CD4-positive, alpha-beta T cell treated with Interleukin-15 for 1 hour (primary cell): ENCODE measurements at places on chromosomes 4 and X.
A peak's percentile ranks its signal among the peaks of the same experiment; 100 is the strongest.

DNA sequence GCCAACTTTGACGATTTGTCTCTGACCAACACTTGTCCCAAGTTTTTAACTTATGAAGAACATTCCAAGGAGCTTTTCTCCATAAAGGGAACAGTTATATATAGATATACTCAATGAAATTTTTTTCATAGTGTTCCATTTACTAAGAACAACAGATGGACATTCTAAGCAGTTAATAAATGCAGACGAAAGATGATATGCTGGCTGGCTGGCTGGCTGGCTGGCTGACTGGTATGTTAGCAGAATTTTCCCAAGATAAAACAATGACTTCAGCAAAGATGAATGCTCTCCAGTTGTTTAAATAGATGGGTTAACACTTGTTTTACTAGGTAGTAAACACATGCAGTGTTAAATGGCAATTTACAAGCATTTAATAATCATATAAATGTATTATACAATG is 62.2 kb downstream of the SPANXN3 start:
- no peak for DNase-seq

GRCh38 chrX:109312757-109313156 is 169.1 kb downstream of the GUCY2F start:
- no peak for DNase-seq

- no peak for DNase-seq
These were observed 42.1 kb downstream of the SLC9A7 start for GRCh38 chrX:46716796-46717195.

GRCh38 chr4:46123913-46124755 is at the start of gene GABRG1:
TSS of gene GABRG1 (minus strand) at chr4:46124054. CDS start at chr4:46123913, 141 bp downstream.
- no peak for DNase-seq

DNA sequence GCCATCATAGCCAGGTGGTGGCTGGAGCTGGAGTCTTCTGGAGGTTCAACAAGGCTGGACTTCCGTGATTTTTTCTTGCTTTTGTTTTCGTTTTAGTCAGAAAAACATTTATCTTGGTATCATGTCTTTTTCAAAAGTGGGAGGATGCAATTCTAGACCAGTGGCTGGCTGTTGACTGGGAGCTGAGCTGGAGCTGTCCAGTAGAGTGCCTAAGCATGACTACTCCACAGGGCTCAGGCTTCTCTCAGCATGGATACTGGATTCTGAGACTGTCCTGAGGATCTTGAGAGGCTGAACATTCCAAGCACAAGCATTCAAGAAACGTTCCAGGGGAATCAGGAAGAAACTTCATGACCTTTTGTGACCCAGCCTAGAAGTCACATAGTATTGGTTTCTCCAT is 598.1 kb downstream of the MID1IP1 start:
- DNase-seq = no peak

GRCh38 chr4:110004556-110004955 is 91.9 kb downstream of the EGF start:
- no peak for DNase-seq

GRCh38 chrX:45232139-45232538 is 31.5 kb upstream of the DIPK2B start:
- DNase-seq = no peak

DNA sequence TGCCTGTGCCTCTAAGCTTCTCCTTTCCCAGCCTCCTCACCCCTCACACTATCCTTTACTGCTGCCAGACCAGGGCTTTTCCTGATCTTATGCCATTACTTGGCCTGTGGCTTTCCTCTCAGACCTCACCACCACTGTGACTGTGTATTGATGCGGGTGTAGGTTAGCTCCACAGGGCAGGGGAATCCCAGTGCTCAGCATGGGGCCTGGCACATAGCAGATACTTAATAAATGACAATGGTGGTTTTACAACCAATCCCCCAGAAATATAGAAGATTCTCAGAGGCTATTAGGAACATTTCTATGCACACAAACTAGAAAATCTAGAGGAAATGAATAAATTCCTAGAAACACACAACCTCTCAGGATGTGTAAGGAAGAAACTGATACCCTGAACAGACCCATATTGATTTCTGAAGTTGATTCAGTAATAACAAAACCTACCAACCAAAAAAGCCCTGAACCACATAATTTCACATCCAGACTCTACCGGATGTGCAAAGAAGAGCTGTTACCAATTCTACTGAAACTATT is 129.6 kb upstream of the QRFPR start:
- DNase-seq = no peak

DNA sequence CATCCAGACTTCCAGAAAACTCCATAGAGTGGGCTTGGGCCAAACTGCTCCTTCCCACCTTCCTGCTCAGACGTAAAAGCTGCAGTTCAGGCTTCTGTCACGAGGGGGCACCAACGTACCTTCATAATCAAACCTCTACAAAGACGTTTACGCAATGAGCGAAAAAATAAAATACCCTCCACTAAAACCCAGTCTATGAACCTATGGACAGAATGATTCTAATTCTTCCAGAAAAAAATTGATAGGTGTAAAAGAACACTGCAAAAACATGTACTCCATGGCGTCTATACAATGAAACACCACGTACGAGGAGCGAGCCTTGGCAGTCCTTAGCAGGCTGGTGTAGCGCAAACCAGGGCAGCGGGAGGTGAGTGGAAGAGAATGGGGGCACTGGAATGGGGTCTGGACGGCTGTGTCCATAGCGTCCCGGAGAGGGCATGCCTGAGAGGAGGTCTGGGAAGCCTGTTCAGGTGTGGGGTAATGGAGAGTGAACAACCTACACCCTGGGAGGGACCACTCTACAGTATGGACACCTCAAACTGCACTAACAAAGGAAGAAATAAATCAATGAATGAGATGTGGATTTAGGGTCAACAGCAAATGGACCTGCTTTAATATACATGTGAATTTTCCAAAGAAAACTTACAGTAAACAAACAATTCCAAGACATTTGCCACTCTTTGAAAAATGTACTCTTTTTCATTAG is 14.4 kb upstream of the RAB40A start:
- peak; percentile 51 for DNase-seq

- DNase-seq = peak; percentile 21
These were observed at the start of gene NMU for GRCh38 chr4:55635741-55636655. TSS of gene NMU (minus strand) at chr4:55636298. CDS start at chr4:55636192, 106 bp downstream.

DNA sequence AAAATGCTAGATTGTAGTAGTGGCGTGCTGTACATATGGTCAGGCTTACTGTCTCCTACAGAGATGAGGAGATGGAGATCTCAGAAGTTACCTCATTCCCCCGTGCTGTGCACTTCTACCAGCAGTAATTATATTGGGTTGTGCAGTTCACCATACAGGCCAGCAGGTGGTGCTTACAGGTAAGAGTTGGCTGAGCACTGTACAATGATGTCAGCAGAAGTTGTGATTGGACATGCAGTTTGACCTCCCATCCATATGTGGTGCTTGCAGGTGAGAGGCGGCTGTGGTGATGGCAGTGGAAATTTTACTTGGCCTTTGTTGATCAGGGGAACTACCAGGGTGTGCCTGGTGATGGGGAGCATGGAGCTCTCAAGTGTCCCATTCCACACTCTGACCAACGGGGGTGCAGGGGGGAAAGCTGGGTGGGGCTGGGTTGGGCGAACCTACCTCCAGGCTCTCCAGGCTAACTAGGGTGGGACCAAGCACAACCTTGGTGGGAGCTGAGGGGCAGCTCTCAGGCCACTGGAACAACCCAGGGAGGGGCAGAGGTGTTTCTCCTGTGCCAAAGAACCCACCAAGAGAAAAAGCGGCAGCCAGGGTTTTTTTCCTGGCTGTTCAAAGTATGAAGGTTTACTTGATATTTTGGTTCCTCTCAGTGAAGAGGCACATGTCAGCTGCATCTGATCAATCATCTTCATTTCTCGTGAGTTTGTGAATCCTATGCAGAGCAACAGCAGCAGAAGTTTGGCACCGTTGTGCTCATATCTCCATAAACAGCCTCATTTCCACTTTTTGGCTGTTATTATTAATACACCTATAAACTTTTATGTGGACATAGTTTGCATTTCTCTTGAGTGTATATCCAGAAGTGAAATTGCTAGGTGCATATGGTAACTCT is 73.8 kb upstream of the FREM3 start:
- DNase-seq = peak; percentile 45

GRCh38 chr4:54726907-54727306 is 69.2 kb downstream of the KIT start:
- no peak for DNase-seq

DNA sequence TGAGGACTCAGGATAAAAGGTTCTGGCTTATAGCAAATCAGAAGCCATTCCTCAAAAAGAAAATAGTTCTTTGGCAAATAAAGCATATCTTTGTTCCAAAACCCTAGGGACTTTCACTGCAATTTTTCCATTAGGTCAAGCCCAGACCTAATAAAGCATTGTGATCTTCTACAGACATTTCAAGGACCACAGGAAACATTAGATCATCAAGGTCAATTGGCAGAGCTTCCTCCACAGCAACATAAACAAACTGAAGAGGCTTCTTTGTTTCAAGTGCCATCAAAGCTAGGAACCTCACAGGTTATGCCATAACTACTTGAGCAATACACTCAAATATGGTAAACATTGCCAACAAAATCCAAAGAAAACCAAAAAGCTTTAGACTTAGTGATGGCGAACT is 144.9 kb downstream of the ANXA5 start:
- no peak for DNase-seq

- DNase-seq = no peak
These were observed 1.3 kb downstream of the CASP3 start for GRCh38 chr4:184648054-184648312.

DNA sequence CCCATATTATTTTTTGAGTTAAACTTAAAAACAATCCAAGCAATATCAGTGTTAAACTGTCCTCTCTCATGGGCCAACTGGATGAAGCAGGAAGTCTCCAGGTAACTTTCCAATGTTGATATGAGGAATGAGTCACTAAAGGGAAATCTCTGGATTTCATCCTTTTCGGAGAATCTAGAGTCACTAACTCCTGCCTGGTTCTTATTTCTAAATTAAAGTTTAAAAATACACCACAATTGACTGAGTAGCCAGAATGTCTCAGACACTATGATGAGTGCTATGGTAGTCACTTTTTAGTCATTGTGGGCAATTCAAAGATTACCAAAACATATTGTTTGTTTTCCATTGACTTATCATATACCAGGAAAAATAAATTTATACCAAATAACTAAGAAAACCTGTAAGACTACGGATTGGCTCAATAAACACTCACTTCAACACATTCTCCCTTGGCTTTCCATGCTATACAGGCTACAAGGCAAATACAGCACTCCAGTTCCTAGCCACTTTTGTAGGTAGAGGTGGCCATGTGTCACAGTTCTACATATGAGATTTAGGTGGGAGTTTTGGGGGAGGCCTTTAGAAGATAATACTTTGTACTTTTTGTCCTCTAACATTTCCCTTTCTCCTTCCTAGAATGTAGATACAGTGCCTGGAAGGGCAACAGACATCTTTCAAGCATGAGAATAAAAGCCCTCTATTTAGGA is 8.6 kb downstream of the SLC9B2 start:
- no peak for DNase-seq

- no peak for DNase-seq
These were observed 2.7 kb downstream of the UTP14A start for GRCh38 chrX:129908636-129909035.

DNA sequence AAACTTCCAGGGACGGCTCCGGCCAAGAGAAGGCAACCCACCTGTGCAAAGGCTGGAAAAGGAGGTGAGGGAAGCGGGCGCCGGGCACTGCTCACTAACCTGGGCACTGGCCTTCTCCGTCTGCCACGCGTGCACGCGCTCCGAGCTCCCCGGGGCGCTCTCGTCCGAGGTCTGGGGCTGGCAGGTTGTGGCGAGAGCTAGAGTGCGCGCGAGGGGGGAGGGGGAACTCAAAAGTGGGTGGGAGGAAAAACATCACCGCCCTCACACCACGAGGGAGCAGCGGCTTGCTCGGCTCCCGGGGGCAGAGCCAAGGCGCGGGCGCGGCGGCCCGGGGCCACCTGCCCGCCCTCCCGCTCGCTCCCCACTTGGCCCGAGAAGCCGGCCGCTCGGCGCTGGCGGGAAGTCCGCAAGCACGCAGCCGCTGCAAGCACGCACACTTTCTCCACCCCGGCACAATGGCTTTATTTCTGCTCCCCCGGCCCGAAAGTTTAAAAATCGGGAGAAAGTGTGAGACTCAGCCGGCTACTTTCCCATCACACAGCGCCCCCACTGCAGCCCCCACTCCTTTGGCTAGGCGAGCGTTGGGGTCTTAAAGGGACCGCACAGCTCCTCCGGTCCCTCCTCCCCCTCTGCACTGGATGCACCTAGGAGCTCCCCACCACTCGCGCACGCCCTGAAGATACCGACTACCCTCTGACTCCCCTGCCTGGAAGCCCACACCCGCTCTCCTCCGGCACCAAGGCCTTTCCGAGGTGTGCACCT is at the start of gene CHRDL1:
CHRDL1 (minus strand) TSS at position 173 of the 762 bp plus-strand sequence. CDS start 3,636 bp downstream, outside the sequence.
- no peak for DNase-seq

DNA sequence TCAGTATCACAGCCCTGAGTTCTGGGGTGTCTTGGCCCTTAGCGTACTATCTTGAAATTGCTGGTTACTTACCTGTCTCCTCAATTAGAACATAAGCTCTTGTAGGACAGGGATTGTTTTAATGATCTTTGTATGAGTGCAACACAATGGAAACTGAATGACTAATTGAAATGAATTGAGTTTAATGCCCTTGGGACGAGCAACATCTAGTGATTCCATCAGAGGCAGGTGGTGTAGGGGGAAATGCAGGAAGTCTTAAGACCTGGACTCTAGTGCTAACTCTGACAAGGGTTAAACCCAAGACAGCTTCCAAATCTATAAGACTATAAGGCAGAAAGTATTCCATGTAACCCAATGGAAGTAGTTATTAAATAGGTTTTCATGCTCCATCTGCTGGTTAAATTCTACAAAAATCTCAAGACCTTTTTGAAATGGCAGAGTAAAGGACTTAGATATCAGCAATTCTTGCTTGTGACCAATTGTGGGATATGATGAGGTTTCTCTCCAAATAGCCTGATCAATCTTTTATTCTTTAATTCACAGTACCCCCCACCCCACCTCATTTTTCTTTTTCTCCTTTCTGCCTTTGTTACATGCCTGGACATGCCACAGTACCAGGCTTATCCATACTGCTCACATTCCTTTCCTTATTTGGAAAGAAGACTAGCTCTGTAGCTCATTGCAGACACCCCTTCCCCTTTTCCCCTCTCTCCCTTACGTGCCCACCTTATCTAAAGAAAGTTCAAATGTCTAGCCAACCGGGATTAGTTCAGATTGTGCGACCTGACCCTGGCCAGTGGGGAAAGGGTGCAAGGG is 340.8 kb downstream of the PAPSS1 start:
- no peak for DNase-seq
